ENCODE measurements at places on chromosomes 13 and 19. TPM values are rescaled to one million over a fixed set of nuclear protein-coding genes. Genes with fewer than 3 reads are reported as not detected.
A peak's percentile ranks its signal among the peaks of the same experiment; 100 is the strongest.

DNA sequence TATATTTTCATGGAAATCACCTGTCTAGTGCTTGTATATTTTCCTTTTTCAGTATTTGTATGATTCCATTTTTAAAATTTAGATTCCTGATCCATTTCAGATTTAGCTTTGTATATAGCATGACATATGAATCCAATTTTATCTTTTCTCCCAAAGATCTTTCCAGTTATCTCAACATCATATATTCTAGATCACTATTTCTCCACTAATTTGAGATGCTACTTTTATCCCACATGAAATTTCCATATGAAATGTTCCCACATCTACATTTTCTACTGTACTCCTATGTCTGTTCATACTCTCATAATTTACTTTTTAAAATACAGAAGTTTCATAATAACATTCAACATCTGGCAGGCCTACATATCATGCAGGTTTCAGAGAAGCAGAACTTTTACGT, 1784.1 kb downstream of the SLITRK5 start:
- no peak for DNase-seq
- H3K27ac ChIP-seq, result no peak overlapping the region
- H3K27me3 ChIP-seq, result no peaks in the 10 kb centered on the region
- no peaks in the 10 kb centered on the region for H3K36me3 ChIP-seq
- H3K4me3 ChIP-seq, result no peak overlapping the region

The PDE4C gene
- 0.92 TPM for total RNA-seq

DNA sequence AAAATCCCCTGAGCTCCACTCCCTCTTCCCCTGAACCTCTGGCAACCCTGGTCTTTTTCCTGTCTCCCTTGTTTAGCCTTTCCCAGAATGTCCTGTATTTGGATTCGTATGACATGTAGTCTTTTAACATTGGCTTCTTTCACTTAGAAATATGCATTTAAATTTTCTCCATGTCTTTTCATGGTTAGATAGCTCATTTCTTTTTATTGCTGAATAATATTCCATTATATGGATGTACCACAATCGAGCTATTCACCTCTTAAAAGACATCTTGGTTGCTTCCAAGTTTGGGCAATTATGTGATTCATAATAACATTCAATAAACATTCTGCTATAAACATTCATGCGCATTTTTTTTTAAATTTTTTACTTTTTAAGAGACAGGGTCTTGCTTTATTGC, 99.6 kb upstream of the ZNF536 start:
- DNase-seq, result no peak
- no peak overlapping the region for H3K27ac ChIP-seq
- H3K27me3 ChIP-seq, result no peaks in the 10 kb centered on the region
- no peaks in the 10 kb centered on the region for H3K36me3 ChIP-seq
- H3K4me3 ChIP-seq, result no peak overlapping the region
- H3K4me1 ChIP-seq, result peaks cover 27% of the 10 kb centered on the region

- no peak overlapping the region for H3K27ac ChIP-seq
- H3K4me1 ChIP-seq, result no peaks in the 10 kb centered on the region
- DNase-seq, result no peak
- no peak overlapping the region for H3K4me3 ChIP-seq
These were observed 181.4 kb downstream of the KLF5 start for GRCh38 chr13:73240193-73240592.

GRCh38 chr13:45434556-45435371, 16.6 kb upstream of the SLC25A30 start:
- no peaks in the 10 kb centered on the region for H3K36me3 ChIP-seq
- H3K4me3 ChIP-seq, result no peak overlapping the region
- H3K27ac ChIP-seq, result no peak overlapping the region
- DNase-seq, result no peak

- peak; percentile 7 for DNase-seq
- no peaks in the 10 kb centered on the region for H3K36me3 ChIP-seq
- no peaks in the 10 kb centered on the region for H3K27me3 ChIP-seq
- H3K4me3 ChIP-seq, result peak overlapping the region; percentile 79
- peaks cover 26% of the 10 kb centered on the region for H3K4me1 ChIP-seq
These were observed 513 bp downstream of the MIER2 start for GRCh38 chr19:343941-344624.

DNA sequence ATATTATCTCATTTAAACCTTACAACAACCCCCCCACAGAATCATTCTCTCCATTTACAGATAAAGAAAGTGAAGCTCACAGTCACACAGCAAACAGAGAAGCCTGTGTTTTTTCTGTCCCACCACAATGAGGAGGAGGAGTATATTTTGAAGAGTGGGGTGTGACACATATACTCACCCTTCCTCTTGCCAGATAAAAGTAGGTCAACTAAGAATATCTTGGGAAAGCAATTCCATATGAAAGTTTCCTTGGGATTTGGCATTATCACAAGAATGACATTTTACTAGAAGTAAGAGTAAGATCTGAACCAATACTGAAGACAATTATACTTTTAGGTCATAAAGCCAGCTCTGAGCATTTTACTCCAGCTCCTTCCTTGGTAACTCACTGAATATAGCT, 287.5 kb upstream of the HTR2A start:
- H3K36me3 ChIP-seq, result no peaks in the 10 kb centered on the region
- no peaks in the 10 kb centered on the region for H3K27me3 ChIP-seq
- DNase-seq, result no peak
- H3K27ac ChIP-seq, result no peak overlapping the region
- H3K4me3 ChIP-seq, result no peak overlapping the region

- no peak overlapping the region for H3K4me3 ChIP-seq
- H3K27me3 ChIP-seq, result no peaks in the 10 kb centered on the region
- no peaks in the 10 kb centered on the region for H3K36me3 ChIP-seq
These were observed 723.9 kb downstream of the GPC5 start for GRCh38 chr13:92122186-92122853.

The LPAR2 gene
- 10.2 TPM for total RNA-seq

DNA sequence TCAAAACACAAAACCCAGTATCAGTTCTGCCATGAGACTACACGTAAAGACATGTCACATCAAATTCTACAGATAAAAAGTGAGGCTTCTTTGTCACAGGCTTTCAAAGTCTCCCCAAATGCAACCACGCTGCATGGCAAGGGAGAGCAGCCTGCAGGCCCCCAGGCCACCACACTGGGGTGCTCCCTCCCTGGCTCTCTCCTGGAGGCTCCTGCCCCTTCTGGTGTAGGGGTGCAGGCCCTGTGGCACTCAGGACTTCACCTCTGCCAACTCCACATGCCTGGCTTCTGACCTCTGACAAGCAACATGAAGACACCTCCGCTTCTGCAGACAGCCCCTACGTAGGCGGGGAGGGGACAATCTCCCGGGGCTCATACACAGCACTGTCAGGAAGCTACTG, 14.3 kb downstream of the AKAP8 start:
- no peak overlapping the region for H3K27ac ChIP-seq
- peaks cover 5% of the 10 kb centered on the region for H3K4me1 ChIP-seq
- H3K27me3 ChIP-seq, result no peaks in the 10 kb centered on the region
- DNase-seq, result no peak

GRCh38 chr19:47228168-47228936, 2.6 kb downstream of the BBC3 start:
- no peak overlapping the region for H3K4me3 ChIP-seq
- no peaks in the 10 kb centered on the region for H3K36me3 ChIP-seq
- H3K27ac ChIP-seq, result peak overlapping the region; percentile 100
- no peaks in the 10 kb centered on the region for H3K27me3 ChIP-seq
- peaks cover 52% of the 10 kb centered on the region for H3K4me1 ChIP-seq

The ZNF530 gene
- total RNA-seq, result 1.9 TPM

GRCh38 chr19:10677751-10678150, 23.5 kb upstream of the QTRT1 start:
- DNase-seq, result no peak
- H3K4me1 ChIP-seq, result peaks cover 4% of the 10 kb centered on the region
- no peak overlapping the region for H3K27ac ChIP-seq

- DNase-seq, result peak; percentile 99
- no peaks in the 10 kb centered on the region for H3K27me3 ChIP-seq
- H3K27ac ChIP-seq, result peak within 1 kb of the TSS; percentile 55
- peaks cover 4% of the 10 kb centered on the region for H3K36me3 ChIP-seq
These were observed at the start of gene ZNF256 for GRCh38 chr19:57947419-57948134. ZNF256 (minus strand) TSS chr19:57947706; CDS start chr19:57947474, 232 bp downstream.

- no peak overlapping the region for H3K4me3 ChIP-seq
- H3K27ac ChIP-seq, result no peak overlapping the region
- no peaks in the 10 kb centered on the region for H3K27me3 ChIP-seq
These were observed 48.6 kb downstream of the PEPD start for GRCh38 chr19:33472691-33473652.

- DNase-seq, result no peak
- no peaks in the 10 kb centered on the region for H3K4me1 ChIP-seq
- H3K27ac ChIP-seq, result no peak overlapping the region
- no peaks in the 10 kb centered on the region for H3K36me3 ChIP-seq
These were observed 275.9 kb downstream of the ZNF536 start for GRCh38 chr19:30647891-30648720.

The ACER1 gene
- not detected for total RNA-seq

The KLK4 gene
- 3.1 TPM for total RNA-seq

The TDRD12 gene
- 0.89 TPM for total RNA-seq

The CAMSAP3 gene
- total RNA-seq, result 14.1 TPM

DNA sequence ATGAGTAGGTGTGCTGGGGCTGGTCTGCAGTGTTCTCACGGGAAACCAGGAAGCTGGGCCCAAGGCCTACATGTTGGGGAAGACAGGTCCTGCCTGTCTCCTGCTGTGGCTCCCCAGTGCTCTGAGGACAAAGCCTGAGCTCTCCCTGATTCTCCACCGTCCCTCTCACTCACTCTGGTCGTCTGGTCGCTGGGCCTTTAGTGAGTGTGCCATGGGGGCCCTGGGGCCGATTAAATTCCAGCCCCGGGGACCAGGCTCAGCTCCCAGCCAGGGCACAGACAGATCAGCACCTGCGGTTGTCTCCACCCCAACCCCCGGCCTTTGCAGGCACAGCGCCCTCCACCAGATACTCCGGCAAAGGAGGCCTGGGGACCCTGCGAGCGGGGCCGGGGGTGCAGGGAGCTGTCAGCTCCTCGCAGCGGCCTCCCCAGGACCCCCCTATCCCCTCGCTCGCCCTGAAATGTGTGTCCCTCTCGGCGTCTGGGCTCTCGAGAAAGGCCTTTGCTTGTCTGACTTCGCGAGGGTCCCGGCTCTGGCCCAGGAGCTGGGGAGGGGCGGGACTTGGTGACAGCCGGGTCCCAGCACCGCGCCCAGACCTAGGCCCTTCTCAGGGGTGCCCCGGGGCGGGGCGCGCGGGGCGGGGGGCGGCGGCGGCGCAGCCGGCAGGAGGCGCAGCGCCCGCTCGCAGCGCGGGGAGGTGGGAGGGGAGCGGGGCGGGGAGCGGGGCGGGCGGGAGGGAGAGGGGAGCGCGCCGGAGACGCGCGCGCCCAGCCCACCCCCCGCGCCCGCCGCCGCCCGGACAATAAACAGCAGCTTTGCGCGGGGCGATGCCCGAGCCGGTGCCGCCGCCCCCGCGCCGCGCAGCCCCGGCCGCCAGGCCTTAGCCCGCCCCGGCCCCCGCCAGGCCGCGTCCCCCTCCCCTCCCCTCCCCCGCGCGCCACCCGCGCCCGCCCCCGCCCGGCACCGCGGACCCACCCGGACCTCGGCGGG, at the start of gene PALM:
Gene PALM, plus strand, starts transcription at position 782 of the 990 bp plus-strand sequence. CDS start 212 bp downstream, outside the sequence.
- peak within 1 kb of the TSS; percentile 77 for H3K27ac ChIP-seq
- peaks cover 11% of the 10 kb centered on the region for H3K4me1 ChIP-seq
- no peaks in the 10 kb centered on the region for H3K27me3 ChIP-seq
- peak within 1 kb of the TSS; percentile 68 for H3K4me3 ChIP-seq

- H3K27ac ChIP-seq, result no peak overlapping the region
- peak; percentile 66 for DNase-seq
- H3K4me3 ChIP-seq, result no peak overlapping the region
- H3K4me1 ChIP-seq, result peaks cover 20% of the 10 kb centered on the region
- no peaks in the 10 kb centered on the region for H3K36me3 ChIP-seq
- no peaks in the 10 kb centered on the region for H3K27me3 ChIP-seq
These were observed 3.7 kb upstream of the CLPTM1 start for GRCh38 chr19:44951179-44952159.

DNA sequence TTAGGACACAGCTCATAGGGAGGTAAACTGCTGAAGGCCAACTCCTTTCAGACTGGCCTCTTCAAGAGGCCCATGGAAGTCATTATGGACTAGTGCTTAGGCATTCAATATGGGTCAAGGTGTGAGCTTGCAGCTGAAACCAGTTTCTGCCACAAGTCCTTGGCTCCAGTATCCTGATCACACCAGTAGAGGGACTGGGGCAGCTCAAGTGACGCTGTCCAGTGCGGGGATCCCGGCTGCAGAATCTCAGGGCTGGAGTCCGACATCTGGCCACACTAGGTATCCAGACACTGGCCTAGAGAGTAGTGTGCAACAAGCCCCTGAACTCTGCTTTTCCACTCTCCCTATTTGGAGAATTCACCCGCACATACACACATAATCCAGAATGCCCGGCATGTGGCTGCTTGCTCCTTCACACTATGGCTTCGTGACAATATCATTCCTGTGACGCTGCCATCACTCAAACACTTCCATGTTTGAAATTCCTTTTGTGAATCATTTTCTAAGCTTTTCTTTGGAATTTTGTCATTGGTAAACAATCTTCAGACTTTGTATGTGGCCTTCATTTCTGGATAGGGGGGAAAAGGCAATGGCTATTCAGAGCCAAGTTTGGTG, 425.1 kb downstream of the EFNB2 start:
- no peaks in the 10 kb centered on the region for H3K4me1 ChIP-seq
- H3K36me3 ChIP-seq, result no peaks in the 10 kb centered on the region
- no peak overlapping the region for H3K4me3 ChIP-seq
- no peak for DNase-seq
- H3K27me3 ChIP-seq, result no peaks in the 10 kb centered on the region
- H3K27ac ChIP-seq, result no peak overlapping the region

DNA sequence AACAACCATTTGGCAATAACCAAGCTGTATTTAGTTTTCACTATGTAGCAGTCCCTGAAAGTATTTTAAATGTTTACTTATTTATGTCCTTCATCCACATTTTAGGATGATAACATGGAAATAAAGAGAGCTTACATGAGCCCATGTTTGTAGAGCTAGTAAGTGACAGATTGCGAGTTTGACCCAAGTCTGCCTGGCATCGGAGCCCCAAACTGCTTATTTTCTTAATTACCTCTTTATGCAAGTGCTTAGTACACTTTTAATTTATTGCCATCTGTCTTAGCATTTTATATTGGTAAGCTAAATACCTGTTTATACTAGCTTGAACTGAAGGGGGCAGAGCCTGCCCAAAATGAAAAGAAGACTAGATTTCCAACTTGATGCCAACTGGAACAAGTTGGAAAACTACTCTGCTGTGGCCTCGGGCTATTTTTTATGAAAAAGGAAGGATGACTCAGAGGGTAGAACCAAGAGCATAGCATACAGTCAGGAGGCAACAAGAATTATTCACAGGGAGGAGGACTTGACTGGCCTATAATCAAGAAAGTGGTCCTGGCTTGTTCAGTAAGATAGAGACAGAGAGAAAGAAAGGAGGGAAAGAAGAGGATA, 150.2 kb downstream of the NDFIP2 start:
- no peaks in the 10 kb centered on the region for H3K4me1 ChIP-seq
- no peak overlapping the region for H3K4me3 ChIP-seq
- peak; percentile 8 for DNase-seq
- H3K36me3 ChIP-seq, result no peaks in the 10 kb centered on the region
- no peaks in the 10 kb centered on the region for H3K27me3 ChIP-seq

GRCh38 chr13:33353210-33353609, 67.7 kb upstream of the STARD13 start:
- H3K27me3 ChIP-seq, result no peaks in the 10 kb centered on the region
- no peak overlapping the region for H3K27ac ChIP-seq
- no peaks in the 10 kb centered on the region for H3K36me3 ChIP-seq
- peaks cover 23% of the 10 kb centered on the region for H3K4me1 ChIP-seq
- H3K4me3 ChIP-seq, result no peak overlapping the region

The KL gene
- 1.4 TPM for total RNA-seq
